IMR-90 (cell line): ENCODE measurements at places on chromosomes 1 and 21.
A peak's percentile ranks its signal among the peaks of the same experiment; 100 is the strongest.

- no peak for DNase-seq
Measured at GRCh38 chr1:235885655-235886262, 19.1 kb upstream of the LYST start.

GRCh38 chr1:212677136-212677535 lies 22.5 kb downstream of the BATF3 start:
- no peak for DNase-seq

DNA sequence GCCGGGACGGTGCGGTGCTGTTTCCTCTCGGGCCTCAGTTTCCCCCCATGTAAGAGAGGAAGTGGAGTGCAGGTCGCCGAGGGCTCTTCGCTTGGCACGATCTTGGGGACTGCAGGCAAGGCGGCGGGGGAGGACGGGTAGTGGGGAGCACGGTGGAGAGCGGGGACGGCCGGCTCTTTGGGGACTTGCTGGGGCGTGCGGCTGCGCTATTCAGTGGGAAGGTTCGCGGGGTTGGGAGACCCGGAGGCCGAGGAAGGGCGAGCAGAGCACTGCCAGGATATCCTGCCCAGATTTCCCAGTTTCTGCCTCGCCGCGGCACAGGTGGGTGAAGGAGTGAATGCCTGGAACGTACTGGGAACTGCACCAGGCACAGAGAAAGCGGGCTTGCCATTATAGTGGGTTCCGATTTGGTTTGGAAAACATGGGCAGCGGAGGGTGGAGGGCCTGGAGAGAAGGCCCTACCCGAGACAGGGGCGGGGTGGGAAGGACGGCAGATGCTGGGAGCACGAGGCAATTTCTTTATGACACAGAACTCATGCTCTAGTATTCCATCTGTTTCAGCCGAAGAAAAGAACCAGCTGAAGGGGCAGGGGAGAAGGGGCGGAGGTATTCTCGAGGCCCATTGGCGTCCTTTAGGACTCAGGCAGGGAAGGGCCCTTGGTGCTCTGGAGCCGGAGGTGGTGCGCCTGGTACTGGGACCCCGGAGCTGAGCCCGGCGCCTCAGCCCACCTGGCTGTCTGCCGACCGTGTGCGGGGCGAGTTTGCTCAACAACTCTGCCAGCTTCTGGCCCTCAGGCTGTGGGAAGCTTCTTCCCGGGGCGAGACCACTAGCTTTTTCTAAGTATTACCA lies 960 bp downstream of the PCSK9 start:
- DNase-seq, result no peak

- no peak for DNase-seq
Measured at GRCh38 chr1:175178056-175178455, 14.5 kb downstream of the KIAA0040 start.

DNA sequence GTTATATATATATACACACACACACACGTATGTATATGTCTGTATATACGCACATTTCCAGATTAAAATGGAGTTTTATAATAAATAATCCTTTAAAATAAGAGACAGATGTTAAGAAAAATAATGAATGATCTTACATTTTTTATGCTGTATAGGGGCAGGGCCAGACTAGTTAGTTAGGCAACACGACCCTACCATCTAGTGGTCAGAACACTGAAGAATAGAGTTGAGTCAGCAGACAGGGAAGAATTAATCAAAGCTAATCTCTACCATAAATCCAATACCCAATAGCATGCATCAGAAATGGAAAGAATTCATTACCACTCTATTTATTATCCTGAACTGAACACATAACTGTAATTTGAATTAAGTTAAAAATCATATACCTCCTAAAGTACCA lies 156.7 kb downstream of the BRINP3 start:
- DNase-seq, result peak; percentile 63

DNA sequence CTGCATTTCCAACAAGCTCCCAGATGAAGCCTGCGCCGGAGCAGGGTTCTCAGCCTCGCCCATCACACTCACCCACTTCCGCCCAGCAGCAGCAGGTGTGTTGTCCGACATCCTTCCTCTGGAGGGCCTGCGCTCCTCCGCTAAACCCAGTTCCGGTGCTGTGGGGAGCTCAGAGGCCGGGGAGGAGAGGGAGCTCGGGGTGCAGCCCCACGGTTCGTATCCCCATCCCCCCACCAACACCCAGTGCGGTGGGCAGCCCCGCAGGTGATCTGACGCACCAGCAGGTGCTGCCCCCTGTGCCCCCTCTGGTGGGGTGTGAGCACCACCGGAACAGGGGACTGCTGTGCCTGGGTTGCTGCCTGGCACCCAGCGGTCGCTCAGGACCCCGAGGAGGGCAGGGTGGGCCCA lies 3.4 kb upstream of the PEX10 start:
- no peak for DNase-seq

- peak; percentile 35 for DNase-seq
Measured at GRCh38 chr1:25743164-25744139, 56.5 kb upstream of the SELENON start.

DNA sequence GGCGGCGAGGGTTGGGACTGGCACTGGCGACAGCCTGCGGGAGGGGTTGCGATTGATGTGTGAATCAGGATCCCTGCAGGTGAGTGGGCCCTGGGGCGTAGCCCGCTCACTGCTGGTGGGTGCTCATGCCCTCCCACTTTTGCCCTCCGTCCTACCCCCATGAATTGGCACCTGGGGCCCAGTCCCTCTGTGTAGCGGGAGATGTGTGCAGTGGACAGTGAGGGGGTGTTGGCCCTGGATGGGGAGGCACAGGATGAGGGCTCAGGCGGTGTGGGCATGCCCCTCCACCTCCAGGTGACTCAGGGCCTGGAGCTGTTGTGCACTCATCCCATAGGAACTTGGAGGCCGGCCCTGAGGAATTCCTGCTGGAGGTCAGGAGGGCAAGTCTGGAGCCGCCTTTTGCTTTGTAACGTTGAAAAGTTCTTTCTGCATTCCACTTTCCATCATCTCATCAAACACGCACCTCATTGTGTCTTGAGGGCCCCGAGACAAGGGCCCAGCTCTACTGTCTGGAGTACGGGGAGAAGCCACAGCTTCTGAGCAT lies 3.0 kb downstream of the PEAR1 start:
- DNase-seq, result peak; percentile 92
